ENCODE measurements at places on chromosomes 7 and 10.
A peak's percentile ranks its signal among the peaks of the same experiment; 100 is the strongest.

DNA sequence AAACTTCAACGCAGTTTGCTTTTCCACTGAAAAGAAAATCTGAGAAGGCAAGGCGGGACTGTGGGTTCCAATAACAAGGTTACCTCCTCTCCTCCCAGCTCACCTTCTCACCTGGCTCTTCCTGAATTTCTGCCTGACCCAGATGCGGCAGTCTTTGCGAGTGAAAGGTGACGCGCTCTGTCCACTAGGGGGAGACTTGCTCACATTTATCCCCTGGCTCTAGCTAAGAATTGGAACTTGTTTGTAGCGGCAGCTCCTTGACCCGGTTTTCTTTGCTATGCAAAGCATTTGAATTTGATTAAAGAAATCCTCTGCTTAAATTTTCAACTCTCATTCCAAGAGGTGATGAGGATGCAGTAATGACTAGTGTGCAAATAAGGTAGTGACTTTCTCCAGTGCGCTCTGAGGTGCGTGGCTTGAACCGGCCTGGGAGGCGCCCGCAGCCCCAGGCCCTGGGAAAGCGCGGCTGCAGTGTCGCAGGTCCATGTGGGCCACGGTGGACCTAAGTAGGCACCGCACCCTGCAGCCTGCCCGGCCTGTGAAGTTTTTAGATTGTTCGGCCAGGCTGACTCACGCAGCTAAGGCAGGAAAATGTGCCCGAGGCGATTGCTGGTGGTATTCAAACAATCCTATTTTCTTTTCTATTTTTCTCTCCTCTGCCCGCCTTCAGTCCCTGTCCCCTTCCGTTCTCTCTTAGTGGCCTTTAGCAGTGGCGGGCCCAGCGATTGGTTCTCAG lies 336.9 kb upstream of the NPSR1 start:
- peak; percentile 5 for DNase-seq

GRCh38 chr7:43501870-43502269 lies 81.0 kb upstream of the STK17A start:
- DNase-seq = no peak

GRCh38 chr7:5296611-5297226 lies 14.0 kb downstream of the SLC29A4 start:
- DNase-seq = peak; percentile 63

DNA sequence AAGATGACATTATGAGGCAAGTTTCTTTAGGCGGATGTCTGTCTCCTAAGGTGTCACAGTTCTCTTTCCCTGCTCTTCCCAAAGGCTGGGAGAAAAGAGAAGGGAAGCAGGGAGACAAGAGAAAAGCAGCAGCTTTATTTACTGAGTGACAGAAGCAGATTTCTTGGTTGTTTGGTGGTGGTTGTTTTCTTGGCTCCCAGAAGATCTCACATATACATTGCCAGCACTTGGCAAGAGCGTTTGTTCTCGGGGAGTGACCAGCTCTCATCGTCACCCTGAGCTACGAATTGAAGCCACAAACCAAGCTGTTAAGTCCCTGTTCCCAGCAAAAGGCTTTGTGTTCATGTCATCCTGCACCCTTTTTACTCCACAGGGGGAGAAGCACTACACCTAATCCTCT lies 11.4 kb downstream of the CDHR3 start:
- DNase-seq = no peak

GRCh38 chr7:107115762-107116540 lies 52.9 kb upstream of the HBP1 start:
- DNase-seq = no peak

DNA sequence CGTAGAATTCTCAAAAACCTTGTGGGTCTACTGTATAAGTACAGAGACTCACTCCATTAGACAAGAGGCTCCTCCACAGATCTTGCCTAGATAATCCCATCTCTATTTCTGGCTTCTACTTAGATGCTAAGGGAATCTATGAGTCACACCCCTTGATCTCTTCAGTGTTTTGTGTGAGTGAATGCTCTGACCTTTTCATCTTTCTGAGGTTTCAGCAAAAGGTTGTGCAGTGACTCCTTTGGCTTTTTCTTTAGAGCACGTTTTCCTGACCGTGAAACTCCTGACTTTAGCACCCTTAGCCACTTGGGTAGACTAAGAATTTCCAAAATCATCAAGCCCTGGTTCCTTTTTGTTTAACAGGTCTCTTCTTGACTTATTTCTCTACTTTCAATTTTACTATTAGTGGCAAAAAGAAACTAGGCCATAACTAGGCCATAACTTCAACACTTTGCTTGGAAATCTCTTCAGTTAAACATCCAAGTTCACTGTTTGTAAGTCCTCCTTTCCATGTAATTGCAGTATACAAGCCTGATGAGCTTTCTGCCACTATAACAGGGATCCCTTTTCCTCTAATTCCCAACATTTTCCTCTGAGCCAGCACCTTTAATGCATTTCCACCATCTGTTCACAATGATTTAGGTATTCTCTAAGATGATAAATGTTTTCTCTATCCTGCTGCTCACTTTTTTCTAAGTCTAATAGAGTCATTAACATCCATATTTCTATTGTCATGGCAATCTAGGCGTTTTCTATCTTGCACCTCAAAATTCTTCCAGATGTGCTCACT lies 19.4 kb downstream of the COPG2 start:
- DNase-seq = no peak

DNA sequence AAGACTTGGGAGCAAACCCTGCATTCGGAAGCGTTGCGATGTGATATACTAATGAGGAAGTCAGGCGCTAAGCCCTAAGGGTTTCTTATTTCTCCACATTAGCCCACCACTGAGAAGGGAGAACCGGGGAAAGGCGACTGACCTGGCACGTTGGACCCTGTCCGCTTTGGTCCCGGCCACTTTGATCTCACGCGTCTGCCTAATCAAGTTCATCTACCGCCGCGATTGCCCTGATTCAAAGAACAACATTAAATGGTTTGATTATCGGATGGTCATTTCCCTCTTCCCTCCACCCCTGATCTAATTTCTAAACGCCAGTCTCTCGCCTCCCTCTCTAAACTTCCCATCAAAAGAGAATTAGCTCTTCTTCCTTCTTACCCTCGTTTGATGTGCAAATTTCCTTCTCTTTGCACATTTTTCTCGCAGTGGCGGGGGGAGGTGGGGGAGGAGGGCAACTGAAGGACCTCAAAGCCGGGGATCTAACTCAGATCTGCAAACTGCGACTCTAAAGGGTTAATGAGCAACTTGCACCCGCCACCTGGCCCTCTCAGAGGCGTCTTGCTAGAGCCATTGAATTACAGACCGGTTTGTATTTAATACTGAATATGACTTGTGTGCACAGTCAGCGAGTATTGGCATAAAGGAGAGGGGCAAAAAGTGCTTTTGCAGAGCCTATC lies 687 bp upstream of the DKK1 start:
- no peak for DNase-seq

GRCh38 chr10:79018521-79019011 lies 50.2 kb upstream of the ZMIZ1 start:
- no peak for DNase-seq

GRCh38 chr7:64881461-64882287 lies 21.4 kb upstream of the ZNF273 start:
- DNase-seq = no peak

DNA sequence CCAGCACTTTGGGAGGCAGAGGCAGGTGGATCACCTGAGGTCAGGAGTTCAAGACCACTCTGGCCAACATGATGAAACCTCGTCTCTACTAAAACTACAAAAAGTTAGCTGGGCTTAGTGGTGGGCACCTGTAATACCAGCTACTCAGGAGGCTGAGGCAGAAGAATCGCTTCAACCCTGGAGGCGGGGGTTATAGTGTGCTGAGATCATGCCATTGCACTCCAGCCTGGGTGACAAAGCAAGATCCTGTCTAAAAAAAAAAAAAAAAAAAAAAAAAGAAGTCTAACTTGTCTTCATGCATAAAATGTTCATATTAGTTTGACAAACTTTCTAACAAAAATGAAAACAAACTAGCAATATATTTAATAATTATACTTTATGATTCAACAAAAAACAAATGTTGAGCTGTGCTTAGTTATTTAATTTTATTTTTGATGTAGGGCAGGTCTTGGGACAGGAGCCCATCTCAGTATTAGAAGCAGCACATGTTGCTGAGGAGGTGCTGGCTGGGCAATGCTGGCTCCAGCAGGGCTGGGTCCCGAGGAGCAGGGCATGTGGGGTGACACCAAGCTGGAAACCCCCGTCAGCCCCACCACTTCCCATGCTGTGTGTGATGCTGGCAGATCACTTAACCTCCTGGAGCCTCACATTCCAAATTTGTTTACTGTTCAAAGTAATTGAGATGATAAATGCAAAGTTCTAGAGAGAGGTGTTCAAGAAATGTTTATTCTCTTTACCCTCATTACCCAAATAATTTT lies 335.3 kb upstream of the KLF6 start:
- DNase-seq = no peak

DNA sequence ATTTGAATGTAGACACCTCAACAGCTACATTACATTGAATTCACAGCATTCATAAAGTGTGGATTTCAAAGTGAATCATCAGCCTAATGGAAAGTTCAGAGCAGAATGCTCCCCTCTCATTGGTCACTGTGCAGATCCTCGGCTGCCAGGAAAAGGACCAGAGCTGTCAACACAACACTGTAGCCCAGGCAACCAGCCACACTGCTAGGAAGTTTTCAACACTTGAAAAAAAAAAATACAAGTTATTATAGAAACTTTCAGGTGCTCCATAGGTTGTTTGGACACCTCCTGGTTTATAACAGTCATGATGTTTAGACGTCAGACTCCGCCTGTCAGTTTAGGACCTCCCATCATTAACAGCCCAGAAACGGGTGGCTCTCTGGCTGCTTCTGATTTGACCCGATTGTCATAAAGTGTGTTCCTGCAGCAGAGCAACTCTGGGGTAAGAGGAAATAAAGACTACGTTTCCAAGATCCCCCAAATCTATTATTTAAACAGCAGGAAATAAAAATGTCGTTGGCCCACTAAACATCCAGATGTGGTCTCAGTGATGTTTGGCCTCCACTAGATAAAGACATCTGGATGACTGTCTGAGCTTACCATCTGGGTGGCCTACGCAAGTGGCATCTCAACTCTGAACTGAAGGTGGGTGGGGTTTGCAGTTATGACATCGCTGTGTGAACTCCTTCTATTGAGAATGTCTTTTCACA lies 117.4 kb downstream of the CABCOCO1 start:
- no peak for DNase-seq

DNA sequence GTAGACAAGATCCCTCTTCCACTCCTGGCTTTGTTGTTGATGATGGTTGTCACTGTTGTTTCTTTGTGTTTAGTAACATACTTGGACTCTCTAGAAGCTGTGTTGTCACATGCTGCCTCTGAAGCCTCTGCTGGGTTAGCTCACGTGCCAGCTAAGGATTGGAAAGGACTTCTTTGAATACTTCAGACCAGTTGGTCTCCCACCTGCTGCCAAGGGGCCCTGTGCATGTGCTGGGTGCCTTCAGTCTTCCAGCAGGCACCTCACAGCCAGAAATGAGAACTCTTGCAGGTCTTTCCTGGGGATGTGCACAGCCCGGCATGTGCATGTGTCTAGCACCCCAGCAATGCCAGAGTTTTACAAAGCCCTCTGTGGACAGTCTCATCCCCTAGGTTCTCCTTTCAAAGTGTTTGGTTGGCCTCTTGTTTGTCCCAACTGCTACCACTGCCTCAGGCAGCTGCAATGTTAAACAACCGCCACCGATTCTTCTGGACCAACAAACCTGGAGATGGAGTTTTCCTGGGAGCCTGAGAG lies 21.7 kb upstream of the NCAPG2 start:
- no peak for DNase-seq

GRCh38 chr10:66928776-66929175 lies 2.9 kb downstream of the LRRTM3 start:
- no peak for DNase-seq

DNA sequence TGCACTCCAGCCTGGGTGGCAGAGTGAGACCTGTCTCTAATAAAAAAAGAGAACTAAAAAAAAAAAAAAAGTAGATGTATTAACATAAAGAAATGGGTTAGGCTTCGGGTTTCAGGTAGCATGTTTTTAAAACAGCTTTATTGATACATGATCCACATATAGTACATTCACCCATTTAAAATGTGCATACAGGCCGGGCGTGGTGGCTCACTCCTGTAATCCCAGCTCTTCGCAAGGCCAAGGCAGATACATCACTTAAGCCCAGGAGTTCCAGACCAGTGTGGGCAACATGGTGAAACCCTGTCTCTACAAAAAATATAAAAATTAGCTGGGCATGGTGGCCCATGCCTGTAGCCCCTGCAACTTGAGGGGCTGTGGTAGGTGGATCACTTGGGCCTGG lies 39.5 kb downstream of the SNX10 start:
- no peak for DNase-seq

- DNase-seq = no peak
Measured at GRCh38 chr10:131223422-131223821, 88.1 kb downstream of the TCERG1L start.

GRCh38 chr7:13800694-13801448 lies 188.6 kb downstream of the ETV1 start:
- no peak for DNase-seq

GRCh38 chr7:5691606-5692005 lies 89.9 kb downstream of the RNF216 start:
- no peak for DNase-seq

- DNase-seq = no peak
Measured at GRCh38 chr10:28942012-28942411, 264.7 kb downstream of the BAMBI start.

- DNase-seq = no peak
Measured at GRCh38 chr7:149720372-149721083, 52.9 kb downstream of the ZNF467 start.

- no peak for DNase-seq
Measured at GRCh38 chr7:90706072-90706716, 110.1 kb downstream of the CDK14 start.

DNA sequence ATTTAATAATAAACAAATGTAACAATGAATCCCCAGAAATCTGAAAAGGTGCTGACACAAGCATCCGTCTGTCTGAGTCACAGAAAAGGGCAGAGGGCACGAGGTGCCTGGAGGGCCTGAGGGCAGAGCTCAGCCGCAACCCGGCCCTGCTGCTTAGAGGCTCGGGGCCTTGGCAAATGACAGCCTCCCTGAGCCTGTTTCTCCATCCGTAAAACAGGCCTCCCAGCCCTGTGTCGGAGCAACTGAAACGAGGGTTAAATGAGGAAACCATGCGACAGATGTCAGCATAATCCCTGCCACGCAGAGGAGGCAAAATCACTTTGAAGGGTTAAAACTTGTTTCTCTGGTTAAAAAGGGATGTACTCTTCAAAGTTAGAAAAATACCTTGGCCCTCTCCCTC lies 24.9 kb downstream of the NUDT1 start:
- no peak for DNase-seq

- DNase-seq = no peak
Measured at GRCh38 chr10:2232479-2232878, 495.2 kb upstream of the ADARB2 start.

GRCh38 chr7:668139-668931 lies 58.2 kb upstream of the DNAAF5 start:
- no peak for DNase-seq

- no peak for DNase-seq
Measured at GRCh38 chr10:71472466-71472865, 75.7 kb downstream of the CDH23 start.

Data from activated gamma-delta T cell treated with Interleukin-2 at 50 U/mL for 16 hours (primary cell).